T-helper 9 cell (primary cell): ENCODE measurements at places on chromosomes 1 and 21.

- no peak for DNase-seq
These were observed 4.9 kb upstream of the SHISA4 start for GRCh38 chr1:201883786-201884185.

DNA sequence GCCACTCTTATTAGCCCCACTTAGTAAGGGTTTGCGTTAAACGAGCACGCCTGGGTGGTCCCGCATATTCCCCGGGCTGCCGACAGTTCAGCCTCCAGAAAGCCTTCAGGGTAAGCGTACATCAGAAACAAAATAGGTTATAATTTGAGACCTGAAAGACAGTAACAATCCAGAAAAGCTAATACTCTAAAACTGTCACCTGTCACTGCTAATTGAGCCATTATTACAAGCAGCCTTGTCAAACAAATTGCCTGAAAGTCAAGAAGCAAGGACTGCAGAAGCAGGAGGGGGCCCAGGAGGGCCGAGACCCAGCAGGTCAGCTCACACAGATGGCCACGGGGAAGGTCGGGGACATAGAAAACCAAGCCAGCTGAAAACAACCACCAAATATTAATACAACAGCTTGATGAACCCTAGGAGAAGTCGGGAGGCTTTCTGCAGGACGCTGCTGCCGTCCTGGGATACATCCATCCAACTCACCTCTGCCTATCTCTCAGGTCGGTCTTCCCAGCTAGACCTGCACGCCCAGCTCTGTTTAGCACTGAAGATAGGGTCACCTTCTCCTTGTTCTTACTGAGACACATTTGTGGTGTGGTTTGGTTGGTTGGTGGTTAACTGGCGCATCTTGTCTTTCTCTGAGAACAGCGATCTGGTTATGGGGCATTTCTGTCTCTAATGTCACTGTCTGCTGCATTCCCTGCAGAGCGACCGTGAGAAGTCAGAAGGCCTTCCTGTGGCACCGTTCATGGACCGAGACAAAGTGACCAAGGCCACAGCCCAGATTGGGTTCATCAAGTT is 110.8 kb downstream of the WDR4 start:
- no peak for DNase-seq

DNA sequence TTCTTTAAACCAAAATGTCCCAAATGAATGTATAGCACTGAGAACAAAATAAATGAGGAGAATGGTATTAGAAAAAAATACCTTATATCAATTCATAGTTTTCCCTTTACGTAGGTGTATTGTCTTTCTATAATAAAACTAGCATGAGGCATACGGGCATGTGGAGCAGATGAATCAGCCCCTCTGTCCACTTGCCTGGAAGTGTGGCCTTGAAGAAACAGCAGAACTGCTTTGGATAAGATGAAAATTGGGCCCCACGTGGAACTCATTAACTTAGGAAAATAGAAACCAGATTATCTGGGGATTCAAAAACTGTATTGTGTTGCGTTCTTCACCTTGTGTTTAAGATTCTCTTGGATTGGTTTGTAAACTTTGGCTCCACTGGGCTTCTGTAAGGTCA is 356.8 kb upstream of the B3GALT2 start:
- no peak for DNase-seq

- no peak for DNase-seq
These were observed 88.2 kb downstream of the NTPCR start for GRCh38 chr1:233038581-233038980.

- DNase-seq = no peak
These were observed 66.8 kb downstream of the OBSCN start for GRCh38 chr1:228274452-228275178.

DNA sequence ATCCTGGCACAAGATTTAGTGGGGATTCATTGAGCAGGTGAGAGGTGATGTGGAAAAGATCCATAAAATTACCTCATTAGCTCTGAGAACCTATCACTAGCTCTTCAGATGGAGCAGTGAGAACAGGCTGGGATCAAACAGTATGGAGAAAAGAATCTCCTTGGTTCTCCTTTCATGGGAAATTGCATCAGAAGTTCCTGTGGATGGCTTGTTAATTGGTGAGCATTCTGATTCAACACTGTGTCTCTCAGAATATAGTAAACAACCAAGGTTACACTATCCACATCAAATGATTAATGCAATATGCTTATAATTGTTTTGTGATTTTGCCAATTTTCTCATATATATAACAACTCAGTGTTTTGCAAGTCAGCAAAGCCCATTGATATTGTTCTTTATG is 8.3 kb upstream of the CD55 start:
- DNase-seq = no peak

- no peak for DNase-seq
These were observed at the start of gene LIN28A for GRCh38 chr1:26410706-26411623. Gene LIN28A (plus strand): TSS chr1:26410817. CDS start chr1:26410892, 75 bp downstream.

DNA sequence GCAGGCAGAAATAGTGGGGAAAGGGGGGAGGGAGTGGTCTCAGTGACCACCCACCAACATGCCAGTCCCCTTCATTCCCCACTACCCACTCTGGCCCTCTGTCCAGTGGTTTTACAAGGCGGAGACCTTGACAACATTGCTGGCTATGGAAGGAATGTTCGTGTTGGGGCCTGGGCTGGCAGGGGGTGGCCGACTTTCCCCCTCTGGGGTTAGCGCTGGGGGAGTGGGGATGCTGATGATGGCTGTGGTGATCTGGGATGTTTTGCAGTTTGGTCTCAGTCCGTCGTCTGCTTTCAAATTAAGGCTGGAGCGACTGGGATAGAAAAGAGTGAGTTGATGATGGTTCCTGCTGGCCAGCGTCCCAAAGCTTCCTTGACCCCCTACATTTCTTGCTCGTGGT is 20.3 kb downstream of the DDX20 start:
- DNase-seq = no peak

DNA sequence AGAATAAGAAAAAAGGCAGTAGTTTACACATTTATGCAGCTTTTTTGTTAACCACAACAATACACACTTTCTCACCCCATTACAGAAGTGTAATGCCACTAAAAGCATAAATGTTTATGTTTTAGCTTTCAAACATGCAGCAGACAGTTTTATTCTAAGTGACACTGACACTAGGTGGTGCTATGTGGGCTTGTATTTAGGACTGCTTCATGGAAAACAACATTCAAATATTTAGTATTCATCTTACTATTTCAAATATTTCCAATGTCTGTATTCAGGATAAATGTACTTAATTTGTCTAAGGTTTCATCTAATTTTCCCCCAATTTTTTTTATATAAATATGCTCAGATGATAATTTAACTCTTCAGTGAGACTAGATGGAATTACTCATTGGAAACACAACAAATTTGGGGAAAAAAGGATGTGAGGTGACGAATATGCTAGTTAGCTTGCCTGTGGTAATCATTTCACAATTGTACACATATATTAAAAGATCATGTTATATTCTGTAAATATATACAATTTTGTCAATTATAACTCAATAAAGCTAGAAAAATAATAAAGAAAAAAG is 71.4 kb downstream of the USP1 start:
- no peak for DNase-seq

DNA sequence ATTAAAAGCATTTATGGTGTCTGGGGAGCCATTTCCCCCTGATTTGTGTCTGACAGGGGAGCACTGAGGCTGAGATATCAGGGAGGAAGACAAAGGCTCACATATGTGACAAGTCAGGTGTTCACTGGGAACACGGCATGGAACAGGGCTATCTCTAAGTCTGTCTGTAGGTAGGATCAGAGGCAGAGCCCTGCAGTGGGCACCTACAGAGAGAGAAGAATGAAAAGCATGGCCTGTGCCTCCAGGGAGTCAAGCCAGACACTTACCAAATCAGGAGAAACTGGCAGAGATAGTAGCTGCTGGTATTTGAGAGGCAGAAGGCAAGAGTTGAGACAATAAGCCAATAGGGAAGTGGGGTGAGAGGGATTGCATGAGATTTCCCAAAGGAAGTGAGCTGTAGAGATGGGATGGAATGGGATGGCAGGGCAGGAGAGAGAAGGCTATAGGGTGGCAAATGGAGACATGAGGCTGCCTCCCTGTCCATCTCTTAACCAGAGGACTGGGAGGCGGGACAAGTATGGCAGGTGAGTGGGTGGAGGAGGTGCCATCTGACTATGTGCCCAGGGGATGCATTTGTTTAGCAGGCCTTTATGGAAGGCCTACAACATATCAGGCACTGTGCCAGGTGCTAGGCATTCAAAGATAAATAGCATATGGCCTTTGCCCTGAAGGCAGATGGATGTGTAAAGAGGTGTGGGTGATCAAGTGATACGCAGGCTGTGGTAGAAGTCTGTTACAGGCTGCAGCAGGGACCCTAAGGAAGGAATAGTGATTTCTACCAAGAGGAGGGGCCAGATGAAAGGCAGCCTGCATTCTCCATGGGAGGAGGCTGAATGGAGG is 136.2 kb upstream of the IPO9 start:
- no peak for DNase-seq

DNA sequence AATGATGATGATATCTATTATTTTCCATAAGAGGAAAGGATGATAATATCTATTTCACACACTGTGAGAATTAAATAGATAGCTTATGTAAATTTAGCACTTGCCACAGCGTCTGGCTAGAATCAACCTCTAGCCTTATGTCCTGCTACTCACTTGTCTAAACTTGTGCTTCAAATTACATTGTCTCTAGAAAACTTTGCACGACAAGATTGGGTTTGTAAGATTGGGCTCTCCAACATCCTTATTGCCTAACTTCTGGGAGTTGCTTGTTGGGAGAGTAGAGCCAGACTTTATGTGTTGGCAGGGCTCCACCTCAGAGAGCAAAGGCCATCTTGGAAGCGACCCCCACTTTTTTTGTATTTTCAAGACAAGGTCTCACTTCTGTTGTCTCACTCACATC is 50.0 kb upstream of the POGK start:
- no peak for DNase-seq

DNA sequence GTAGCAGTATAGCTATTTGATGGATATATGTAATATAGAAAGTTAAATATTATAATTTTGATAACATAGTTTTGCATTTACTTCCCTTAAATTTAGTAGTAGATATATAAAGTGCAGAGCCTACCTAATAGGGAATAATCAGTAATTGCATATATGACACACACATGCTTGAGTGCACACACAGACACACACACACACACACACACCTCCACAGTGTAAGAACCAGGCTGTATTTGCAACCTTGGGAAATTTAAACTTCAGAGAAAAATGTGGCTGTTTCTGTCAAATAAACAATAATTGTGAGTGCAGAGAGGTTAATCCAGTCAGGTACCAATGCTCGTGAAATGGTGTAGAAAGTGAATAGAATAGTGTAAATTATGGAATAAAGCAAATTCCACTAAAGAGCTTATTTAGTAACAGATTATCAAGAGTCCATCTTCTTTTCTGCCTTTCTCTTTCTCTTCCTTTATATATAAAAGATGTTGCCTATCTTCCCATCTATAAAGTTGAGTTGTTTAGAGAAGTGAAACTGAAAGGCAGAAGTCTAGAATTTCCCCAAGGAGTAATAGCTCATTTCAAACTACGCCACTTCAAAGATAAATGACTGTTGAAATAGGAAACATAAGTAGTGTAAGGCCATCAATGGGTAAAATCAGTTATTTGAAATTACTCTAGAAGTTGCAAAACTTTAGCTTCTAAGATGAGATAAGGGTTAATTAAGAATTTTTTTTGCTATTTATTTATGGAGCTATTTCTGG is 273.7 kb downstream of the SRGAP2C start:
- DNase-seq = no peak

DNA sequence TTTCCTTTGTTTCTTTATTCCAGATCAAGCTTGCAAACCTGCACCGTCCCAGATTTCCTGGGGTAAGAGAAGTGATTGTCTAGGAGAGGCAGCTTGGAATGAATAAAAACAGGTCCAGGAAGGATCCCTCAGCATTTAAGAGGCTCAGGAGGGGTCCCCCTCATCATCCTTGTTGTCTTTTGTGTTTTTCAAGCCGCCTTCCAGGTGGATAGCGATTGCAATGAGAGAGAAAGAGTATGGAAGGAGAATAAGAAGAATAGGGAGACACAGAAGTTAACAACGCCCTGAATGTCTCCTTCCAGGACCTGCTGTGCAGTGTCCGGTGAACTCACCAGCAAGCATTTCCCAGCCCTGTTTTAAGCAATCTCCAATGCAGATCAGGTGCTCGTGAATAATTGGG is 8.5 kb downstream of the ERG start:
- DNase-seq = no peak

GRCh38 chr1:198641966-198642668 is 3.3 kb downstream of the PTPRC start:
- DNase-seq = no peak

GRCh38 chr1:54315099-54315498 is 91.1 kb downstream of the SSBP3 start:
- no peak for DNase-seq

DNA sequence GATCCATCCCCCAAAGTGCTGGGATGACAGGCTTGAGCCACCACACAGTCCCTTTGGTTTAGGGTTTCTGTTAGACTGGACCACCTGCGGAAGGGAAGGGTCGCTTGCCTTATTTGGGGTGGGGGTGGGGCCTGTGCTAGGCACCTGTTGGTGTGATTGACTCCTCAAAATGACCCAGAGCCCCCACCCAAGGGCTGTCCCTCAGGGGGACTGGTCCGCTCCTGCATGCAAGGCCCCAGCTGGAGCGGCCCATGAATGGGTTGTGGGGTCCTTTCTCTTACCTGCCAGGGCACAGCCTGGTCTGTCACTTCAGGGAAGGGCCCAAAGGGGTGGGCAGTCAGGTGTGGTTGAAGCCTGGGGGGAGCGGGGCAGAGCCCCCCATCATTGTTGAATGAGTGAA is 1.8 kb upstream of the CSTB start:
- DNase-seq = no peak

- no peak for DNase-seq
These were observed 5.4 kb downstream of the EIF2D start for GRCh38 chr1:206606867-206607266.

GRCh38 chr1:39735731-39736130 is 3.0 kb upstream of the PPIE start:
- no peak for DNase-seq

GRCh38 chr1:203026666-203027663 is 674 bp downstream of the PPFIA4 start:
- DNase-seq = no peak

DNA sequence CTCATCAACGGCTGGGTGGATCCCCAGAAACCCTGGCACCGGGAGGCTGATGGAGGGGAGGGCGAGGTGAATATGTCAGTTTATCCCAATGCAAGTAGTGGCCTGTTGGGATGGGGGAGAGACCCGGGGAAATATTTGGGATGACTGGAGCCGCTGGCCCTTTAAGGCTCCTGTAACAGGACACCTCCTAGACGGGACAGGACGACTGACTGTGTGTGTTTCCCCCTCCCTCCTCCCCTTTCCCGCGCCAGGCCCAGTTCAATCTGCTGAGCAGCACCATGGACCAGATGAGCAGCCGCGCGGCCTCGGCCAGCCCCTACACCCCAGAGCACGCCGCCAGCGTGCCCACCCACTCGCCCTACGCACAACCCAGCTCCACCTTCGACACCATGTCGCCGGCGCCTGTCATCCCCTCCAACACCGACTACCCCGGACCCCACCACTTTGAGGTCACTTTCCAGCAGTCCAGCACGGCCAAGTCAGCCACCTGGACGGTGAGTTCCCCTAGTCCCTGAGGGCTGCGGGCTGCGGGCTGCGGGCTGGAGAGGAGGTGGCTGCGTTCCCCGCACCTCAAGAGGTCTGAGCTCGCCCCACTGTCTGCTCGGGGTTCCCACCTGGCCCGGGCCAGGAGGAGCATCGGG is 44.8 kb upstream of the CCDC27 start:
- DNase-seq = no peak
